ENCODE measurements at places on chromosomes 12 and 14.

- no peak for DNase-seq
Observed at GRCh38 chr12:26383041-26383440, 187.7 kb downstream of the SSPN start.

GRCh38 chr14:54718046-54718445 is 151.1 kb downstream of the SAMD4A start:
- no peak for DNase-seq

- DNase-seq = no peak
Observed at GRCh38 chr12:22529281-22530060, 14.9 kb downstream of the C2CD5 start.

DNA sequence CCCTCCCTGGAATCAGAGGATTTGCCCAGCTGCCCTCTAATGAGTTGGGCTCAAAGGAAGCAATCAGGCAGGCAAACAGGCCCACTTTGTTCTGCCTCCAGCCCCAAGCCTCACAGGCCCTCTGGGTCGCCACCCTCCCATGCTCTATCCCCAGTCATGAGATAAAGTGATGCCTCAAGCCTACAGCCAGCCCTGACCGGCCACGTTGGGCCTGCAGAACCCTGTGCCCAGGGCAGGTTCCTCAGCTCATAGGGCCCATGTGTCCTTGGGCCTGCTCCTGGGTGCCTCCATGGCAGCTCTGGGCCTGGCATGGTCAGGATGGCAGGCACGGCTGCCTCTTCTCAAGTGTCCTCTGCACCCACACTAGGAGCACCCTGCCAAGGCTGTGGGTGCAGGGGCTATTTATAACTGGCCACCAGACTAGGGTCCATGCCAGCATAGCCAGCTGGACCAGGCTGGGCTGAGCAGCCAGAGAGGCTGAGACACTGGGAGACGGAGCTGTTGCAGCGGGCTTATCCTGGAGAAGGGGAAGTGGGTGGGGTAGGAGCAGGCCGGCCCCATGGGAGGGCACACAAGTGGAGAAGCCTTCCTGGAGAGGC is 20.2 kb downstream of the HDAC7 start:
- DNase-seq = no peak

- no peak for DNase-seq
Observed at GRCh38 chr14:22981876-22982476, 375 bp downstream of the AJUBA start.

DNA sequence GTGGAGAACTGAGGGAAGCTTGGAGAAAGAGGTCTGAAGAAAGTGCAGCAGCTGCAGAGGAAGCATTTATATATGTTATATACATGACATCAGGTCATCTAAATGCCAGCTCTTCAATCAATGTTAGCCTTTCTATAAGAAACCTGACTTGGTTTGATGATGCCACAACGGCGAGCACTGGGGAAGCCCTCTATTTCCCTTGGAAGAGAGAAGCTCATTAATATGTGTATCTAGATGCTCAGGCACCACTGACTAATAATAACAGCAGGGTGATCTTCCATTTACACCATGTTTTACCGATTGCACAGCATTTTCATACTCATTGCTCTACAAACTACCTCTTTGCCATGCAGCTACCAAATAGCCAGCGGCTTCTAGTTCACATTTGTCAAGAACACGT is 811 bp downstream of the ACYP1 start:
- DNase-seq = no peak

GRCh38 chr12:61654698-61655097 is 605.5 kb upstream of the USP15 start:
- DNase-seq = no peak

- DNase-seq = no peak
Observed at GRCh38 chr12:49261721-49262120, 3.2 kb upstream of the TUBA1C start.

DNA sequence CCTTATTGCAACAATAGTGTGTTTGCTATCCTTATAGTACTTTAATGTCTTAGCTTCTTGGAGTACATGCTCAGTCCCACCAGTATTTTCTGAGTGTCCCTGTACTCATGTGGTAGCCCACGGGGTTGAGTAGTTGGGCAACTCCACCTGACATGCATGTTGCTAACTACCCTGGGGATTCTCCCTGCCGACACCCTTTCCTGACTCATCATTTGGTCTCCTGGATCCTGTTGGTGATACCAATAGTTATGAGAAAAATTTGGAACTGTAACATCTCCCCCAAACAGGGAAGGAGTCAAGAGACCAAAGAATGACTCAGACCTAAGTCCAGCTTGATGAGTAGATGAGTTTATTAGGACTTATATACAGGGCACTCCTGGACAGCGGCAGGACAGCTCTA is 101.6 kb downstream of the BRMS1L start:
- no peak for DNase-seq

DNA sequence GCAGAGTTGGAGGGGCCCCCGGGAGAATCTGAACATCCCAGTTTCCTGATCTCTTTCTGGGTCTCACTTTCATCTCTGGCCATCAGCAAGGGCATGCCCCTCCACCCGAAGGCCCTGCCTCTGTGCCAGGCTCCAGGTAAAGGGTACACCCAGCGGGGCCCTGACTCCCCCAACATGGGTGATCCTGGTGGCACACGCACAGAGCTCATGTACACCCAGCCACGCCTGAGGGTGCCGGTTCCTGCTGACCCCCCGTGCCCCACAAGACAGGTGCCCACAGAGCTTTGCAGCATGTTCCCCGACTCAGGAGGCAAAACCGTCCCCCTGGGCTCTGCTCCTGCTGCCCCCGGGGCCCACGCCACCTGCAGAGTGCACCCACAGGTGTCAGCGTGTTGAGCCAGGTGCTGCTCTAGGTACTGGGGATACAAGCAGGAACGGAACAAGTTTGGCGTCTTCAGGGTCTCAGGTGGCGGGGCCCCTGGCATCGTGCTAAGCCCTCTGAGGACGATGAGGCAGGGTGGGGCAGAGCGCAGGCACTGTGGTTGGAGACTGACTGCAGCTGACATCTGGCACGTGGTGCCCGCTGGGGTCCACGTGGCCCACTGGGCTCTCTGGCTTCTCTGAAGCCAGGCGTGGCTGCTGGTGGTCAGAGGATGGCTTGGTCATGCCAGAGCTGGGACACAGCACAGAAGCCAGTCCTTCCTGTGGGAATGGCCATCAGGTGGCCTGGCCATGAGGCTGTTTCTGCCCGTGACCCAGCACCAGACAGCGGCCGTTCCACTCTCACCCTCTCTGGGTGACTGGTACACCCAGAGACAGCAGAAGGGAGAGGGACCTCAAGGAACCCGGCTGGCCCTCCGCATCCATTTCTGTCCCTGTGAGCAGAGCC is 13.8 kb downstream of the BAG5 start:
- no peak for DNase-seq

DNA sequence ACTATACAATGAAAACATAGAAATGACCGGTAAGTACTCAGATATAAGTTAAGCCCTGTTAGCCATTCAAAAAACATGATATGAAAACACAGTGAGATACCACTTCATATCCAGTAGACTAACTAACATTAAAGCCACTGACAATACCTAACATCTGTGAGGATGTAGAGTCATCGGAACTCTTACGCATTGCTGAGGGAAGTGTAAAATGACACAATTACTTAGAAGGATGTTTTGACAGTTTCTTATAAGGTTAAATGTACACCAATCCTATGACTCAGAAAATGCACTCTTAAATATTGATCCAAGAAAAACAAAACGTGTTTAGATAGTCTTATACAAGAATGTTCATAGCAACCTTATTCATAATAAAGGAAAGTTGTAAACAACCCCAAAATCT is 782.9 kb downstream of the BCL11B start:
- DNase-seq = no peak

- DNase-seq = no peak
Observed at GRCh38 chr12:131034631-131035244, 81.0 kb downstream of the ADGRD1 start.

GRCh38 chr14:91388551-91388975 is 29.1 kb downstream of the CCDC88C start:
- no peak for DNase-seq

GRCh38 chr12:98136544-98136943 is 378.8 kb upstream of the TMPO start:
- no peak for DNase-seq

GRCh38 chr14:32023540-32023939 is 53.6 kb upstream of the ARHGAP5 start:
- DNase-seq = no peak

DNA sequence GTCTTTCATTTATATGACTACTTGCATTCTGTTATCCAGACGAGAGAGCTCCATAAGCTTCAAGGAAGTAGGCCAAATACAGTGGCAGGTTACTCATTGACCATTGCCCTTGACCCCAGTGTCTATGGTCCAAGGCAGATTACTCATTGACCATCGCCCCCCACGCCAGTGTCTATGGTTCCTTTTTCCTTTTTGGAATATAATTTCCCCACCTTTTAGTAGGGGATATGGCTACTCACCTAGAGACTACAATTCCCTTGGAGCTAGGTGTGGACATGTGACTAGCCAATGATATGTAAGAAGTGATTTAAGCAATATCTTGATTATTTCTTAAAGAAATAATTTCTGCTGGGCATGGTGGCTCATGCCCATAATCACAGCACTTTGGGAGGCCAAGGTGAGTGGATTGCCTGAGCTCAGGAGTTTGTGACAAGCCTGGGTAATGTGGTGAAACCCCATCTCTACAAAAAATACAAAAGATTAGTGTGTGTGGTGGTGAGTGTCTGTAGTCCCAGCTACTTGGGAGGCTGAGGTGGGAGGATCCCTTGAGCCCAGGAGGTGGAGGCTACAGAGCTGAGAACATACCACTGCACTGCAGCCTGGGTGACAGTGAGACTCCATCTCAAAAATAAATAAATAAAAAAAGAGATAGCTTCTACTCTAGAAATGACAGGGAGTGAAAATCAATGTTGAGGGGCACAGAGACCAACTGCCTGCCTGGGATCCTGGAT is 32.6 kb downstream of the SIX4 start:
- no peak for DNase-seq

GRCh38 chr14:29953501-29953900 is 25.9 kb upstream of the PRKD1 start:
- no peak for DNase-seq

DNA sequence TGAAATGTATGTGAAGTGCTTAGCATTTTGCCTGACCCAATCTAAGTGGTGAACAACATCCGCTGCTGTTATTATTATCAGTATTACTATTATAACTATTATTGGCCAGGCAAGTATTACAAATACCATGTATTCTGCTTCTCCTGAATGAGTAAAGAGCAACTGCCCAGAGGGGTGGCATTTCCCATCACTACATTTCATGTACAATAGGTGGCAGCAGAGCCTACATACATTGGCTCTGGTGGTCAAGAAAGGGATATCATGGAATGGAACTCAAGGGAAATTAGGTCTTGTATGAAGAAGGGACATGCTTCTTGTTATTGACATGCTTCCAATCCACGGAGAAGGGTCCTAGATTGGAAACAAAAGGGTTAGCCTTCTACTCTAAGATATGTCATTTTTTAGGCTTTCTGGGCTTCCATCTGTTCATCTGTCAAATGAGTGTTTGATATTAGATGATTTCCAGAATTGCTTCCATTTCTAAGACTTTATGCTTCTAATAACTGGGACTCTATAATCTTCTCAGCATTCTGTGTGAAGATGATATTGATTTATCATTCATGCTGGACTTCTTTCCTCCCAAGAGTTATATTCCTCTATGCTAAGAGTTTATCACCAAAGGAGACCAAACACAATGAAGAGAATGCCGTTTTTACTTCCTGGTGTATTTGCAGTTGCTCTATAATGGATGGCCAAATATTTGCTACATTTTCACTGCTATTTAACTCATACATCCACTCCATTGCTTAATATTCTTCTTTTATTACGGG is 239.1 kb downstream of the SSPN start:
- DNase-seq = no peak

Measured in stimulated activated CD8-positive, alpha-beta memory T cell treated with anti-CD3 and anti-CD28 coated beads, Interleukin-4, amount 100 ng/mL, for 1 hour (primary cell).